Neural crest cell (in vitro differentiated cells): ENCODE measurements at places on chromosomes 2 and 18.

DNA sequence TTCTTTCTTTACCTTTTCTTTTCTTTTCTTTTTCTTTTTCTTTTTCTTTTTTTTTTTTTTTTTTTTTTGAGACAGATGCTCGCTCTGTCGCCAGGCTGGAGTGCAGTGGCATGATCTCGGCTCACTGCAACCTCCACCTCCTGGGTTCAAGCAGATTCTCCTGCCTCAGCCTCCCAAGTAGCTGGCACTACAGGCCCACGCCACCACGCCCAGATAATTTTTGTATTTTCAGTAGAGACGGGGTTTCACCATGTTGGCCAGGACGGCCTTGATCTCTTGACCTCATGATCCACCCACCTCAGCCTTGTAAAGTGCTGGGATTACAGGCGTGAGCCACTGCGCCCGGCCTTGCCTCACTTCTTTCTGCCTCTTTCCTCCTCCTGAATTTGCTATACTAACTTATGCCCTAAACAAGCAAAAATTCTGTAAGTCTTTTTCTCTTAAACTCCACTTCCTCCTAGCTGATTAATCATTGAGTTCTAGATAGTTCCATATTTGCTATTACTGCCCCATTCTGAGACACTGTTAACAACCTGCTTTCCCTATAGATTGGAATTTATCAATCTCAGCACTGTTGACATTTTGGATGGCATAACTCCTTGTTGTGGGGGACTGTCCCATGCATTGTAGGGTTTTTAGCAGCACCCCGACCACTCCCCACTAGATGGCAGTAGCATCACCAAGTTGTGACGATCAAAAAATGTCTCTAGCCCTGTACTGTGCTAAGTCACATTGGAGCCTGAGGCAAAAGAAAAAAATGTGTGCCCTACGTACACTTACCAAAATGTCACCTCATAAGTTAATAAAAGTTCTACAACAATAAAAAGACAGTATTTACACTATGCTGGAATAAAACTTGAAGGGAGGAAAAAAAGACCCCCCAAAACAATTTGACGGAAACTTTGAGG, 16.4 kb upstream of the THADA start:
- no peak overlapping the region for H3K27ac ChIP-seq
- peak; percentile 77 for DNase-seq
- H3K4me1 ChIP-seq = peaks cover 11% of the 10 kb centered on the region
- no peaks in the 10 kb centered on the region for H3K36me3 ChIP-seq
- no peak overlapping the region for H3K4me3 ChIP-seq
- H3K27me3 ChIP-seq = peaks cover 2% of the 10 kb centered on the region

- H3K27me3 ChIP-seq = no peaks in the 10 kb centered on the region
- H3K27ac ChIP-seq = no peak overlapping the region
- no peak overlapping the region for H3K4me3 ChIP-seq
- DNase-seq = no peak
- no peaks in the 10 kb centered on the region for H3K36me3 ChIP-seq
- no peaks in the 10 kb centered on the region for H3K4me1 ChIP-seq
These were observed 126.9 kb upstream of the PIK3C3 start for GRCh38 chr18:41828137-41828536.

- peak overlapping the region; percentile 67 for H3K27ac ChIP-seq
- no peaks in the 10 kb centered on the region for H3K27me3 ChIP-seq
- peaks cover 35% of the 10 kb centered on the region for H3K4me1 ChIP-seq
- no peaks in the 10 kb centered on the region for H3K36me3 ChIP-seq
- peak overlapping the region; percentile 87 for H3K4me3 ChIP-seq
These were observed 1.3 kb upstream of the FIGN start for GRCh38 chr2:163737190-163737439.

GRCh38 chr18:62249478-62250097, 62.5 kb downstream of the RELCH start:
- H3K27ac ChIP-seq = no peak overlapping the region
- peak; percentile 60 for DNase-seq
- no peak overlapping the region for H3K4me3 ChIP-seq

DNA sequence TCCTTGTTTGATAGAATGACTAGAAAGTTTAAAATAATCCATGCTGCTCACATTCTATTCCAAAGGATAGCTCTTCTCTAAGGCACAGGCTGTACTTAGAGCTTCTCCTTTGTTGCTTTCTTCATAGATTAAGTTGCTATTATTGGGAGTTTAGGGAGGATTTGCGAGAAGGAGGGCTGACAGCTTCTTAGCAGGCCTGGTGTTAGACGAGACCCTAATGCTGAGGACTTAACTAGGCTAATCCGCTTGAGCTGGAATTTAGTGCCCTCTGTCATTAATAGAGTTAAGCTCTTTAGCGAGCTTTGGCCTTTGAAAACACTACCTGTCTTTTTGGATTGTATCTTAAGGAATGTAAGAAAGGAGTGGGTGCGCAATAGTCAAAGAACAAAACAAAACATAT, 81.3 kb downstream of the MOGAT1 start:
- no peak overlapping the region for H3K4me3 ChIP-seq
- no peak overlapping the region for H3K27ac ChIP-seq
- H3K4me1 ChIP-seq = peaks cover 38% of the 10 kb centered on the region
- no peak for DNase-seq
- no peaks in the 10 kb centered on the region for H3K36me3 ChIP-seq
